Stimulated activated CD8-positive, alpha-beta memory T cell treated with anti-CD3 and anti-CD28 coated beads, Interleukin-2, amount 100 ng/mL, for 48 hours (primary cell): ENCODE measurements at places on chromosomes 1 and 21.
A peak's percentile ranks its signal among the peaks of the same experiment; 100 is the strongest.

DNA sequence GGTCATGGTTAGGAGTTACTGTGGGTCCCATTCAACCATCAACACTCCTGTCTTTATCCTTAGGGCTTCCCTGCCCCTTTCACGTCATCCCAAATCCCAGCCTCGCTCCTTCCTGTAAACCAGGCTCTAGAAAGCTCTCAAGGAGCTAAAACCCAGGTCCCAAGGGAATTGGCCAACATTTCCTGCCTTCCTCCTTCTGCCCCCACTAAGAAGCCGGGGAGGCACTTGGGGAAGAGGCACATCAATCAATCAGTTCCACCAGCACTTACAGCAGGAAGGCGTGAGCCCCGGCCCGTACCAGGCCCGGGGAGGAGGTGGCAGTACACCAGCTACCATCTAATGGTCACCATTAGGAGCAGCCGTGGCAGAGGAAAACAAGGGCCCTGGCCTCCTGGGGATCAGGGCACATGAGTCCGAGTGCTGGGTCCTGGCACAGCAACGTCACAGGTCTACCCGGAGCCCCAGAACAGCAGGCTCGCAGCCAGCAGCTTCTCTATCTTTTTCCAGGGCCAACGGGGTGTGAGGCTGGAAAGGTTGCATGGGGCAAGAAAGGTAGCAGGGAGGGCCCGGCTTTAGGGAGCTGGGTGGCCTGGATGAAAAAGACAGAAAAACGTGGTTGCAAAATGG lies 108.6 kb downstream of the CASZ1 start:
- no peak for DNase-seq

- DNase-seq = no peak
These were observed 24.2 kb upstream of the SLFNL1 start for GRCh38 chr1:41045740-41046139.

GRCh38 chr1:10621906-10622305 lies 147.2 kb downstream of the PEX14 start:
- no peak for DNase-seq

DNA sequence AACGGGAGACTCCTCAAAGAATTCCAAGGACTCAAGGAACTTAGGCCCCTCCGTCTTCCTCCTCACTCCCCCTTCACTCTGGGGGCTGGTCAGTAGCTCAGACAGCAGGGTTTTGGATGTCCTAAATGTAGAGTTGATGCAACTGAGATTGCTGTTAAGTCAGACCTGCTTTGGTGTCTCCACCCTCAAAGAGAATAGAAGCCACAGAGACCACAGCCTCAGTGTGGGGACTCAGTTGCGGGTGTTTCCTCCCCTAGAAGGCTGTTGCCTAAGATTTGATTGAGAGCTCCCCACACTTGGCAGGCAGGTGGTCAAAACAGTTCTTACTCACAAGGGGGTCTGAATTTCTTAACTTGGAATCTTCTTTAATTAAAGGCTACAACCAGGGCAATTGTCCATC lies 7.6 kb downstream of the MAN1C1 start:
- DNase-seq = no peak

DNA sequence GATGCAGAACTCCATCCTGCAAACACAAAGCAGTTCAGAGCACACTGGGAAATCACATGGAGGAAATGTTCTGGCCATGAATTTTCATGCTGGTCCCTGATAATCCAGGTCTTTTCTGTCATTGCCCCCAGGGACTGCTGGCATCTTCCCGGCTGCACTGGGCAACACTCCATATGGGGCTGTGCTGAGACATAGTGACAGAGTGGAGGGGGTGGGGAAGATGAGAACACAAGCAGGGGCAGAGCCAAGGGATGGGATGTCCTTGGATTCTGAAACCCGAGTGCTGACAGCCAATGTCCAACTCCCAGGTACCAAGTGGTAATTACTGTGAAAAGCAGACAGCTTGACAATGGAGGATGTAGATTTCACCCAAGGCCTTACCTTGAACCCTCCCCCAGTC lies 185.7 kb downstream of the HIVEP3 start:
- no peak for DNase-seq

GRCh38 chr1:108699375-108700332 lies 7.5 kb downstream of the PRPF38B start:
- DNase-seq = no peak

- DNase-seq = no peak
These were observed 97.1 kb downstream of the VAV3 start for GRCh38 chr1:107867897-107868296.

GRCh38 chr21:31910074-31910470 lies 37.3 kb downstream of the HUNK start:
- no peak for DNase-seq

DNA sequence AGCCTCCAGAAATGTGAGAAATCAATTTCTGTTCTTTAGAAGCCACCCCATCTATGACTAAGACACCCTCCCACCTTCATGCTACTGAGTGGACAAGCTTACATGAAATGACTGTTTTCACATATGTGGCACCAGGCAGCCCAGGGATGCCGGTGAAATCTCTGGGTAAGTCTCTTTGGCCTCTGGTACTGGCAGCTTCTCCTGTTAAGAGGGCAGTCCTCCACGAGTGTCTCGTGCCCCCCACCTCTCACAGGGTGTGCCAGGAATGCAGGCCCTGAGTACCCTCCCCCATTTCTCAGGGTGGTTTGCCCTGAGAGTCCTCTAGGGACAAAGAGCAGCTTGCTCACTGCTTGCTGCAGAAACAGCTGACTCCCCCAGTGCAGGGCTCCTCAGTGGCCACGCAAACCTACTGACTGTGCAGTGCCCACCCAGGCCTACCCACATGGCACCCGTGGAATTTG lies 3.2 kb upstream of the PRXL2B start:
- no peak for DNase-seq

DNA sequence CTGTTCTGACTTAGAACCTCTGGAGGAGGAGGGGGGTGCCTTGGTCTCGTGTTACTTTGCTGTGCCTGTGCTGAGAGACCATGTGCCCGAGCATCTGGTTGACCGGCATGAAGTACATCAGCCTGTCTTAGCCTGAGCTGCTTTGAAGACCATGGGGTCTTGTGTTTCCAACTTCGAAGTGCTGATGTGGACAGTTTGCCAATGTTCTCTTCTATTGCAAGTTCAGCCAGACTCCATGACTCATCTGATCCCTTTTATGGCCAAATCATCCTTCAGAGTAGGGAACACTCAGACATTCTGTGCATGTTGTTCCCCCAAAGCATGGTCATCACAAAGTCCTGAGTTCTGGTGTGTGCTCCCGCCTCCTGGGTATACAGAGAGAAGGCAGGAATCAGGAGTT lies 6.0 kb upstream of the PLA2G2C start:
- no peak for DNase-seq

DNA sequence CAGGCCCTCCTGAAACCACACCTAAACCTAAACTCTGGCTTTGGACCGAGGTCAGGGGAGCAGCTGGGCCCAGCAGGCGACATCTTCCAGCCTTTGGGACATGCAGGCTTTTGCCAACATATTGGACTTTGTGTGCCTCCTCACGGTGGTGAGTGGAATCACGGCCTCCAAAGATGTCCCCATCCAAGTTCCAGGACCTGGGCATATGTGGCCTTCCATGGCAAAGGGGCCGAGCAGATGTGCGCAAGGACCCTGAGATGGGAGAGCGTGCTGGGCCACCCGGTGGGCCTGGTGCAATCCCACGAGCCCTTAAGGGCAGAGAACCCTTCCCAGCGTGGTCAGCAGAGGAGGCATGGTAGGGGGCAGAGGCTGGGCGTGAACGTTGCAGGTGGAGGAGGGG lies 160.8 kb upstream of the C1orf174 start:
- DNase-seq = no peak

DNA sequence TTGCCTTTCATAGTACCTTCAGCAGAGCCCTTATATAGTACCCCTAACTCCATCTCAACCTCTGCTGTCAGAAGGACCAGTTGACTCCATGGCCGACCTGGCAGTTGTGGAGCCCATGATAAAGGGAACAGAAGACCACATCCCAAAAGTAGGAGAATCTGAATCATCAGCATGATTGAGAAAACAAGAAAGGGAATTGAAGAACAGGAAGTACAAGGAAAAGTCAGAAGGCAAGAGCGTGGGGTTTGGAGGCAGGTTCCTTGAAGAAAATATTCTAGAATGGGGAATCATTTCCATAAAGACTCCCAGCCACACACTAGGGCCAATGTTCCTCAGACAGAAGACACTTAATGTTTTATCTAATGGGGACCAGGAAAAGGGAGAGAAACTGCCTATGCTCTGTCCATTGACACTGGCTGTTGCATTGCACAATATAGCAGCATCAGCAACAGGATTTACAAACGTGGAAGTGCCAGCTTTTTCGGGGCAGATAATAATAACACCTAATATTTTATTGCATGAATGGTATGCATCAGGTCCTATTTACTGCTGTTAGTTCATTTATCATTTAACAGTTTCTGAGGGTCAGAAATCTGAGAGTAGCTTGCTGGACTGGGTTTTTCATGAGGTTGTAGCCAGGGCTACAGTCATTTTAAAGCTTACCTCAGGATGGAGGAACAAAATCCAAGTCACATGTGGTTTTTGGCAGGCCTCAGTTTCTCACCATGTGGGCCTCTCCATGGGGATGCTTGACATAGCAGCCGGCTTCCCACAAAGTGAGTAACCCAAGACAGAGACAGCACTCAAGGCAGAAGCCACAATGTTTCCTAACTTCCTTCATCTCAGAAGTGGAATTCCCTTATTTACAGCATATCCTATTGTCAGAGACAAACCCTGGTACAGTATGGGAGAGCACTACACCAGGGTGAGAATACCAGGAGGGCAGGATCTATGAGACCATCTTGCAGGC lies 483.4 kb downstream of the PLPP3 start:
- no peak for DNase-seq

DNA sequence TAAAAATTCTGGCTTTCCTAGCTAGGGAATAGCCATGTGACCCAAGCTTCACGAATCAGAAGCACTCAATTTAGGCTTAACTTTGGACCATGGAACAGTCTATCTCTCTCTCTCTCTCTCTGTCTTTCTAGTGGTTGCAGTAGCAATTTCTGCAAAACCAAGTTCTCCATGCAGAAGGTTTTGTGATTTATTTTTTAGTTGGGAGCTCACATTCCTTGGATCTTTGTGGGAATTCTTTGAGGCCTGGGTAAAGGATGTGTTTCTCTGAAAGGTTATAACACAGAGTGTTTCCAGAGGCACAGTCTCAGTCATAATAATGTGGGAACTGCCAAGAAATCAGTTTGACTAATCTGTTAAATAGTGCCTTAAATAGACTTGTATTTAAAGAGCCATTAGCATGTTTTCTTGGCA lies 112.3 kb upstream of the COL11A1 start:
- DNase-seq = no peak

- no peak for DNase-seq
These were observed 32.3 kb upstream of the LBR start for GRCh38 chr1:225460021-225460736.

GRCh38 chr1:173191011-173191705 lies 16.0 kb downstream of the TNFSF4 start:
- DNase-seq = no peak

DNA sequence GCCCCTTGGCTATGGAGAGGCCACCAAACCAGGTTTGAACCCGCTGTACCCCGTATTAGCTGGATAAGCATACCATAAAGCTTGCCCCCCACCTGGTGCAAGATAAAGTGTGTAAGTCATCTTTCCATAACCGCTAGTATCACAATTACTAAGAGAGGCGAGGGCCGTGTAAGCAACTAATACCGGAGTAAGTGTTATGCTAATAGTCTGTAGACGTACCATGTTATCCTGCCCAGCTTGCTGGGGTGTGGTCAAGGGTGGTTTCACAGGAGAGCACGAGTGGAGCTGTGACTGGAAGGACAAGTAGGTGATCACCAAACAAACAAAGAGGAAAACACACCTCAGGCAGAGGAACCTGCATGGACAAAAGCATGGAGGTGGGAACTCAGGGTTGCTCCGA lies 3.6 kb upstream of the TNFRSF1B start:
- DNase-seq = no peak

DNA sequence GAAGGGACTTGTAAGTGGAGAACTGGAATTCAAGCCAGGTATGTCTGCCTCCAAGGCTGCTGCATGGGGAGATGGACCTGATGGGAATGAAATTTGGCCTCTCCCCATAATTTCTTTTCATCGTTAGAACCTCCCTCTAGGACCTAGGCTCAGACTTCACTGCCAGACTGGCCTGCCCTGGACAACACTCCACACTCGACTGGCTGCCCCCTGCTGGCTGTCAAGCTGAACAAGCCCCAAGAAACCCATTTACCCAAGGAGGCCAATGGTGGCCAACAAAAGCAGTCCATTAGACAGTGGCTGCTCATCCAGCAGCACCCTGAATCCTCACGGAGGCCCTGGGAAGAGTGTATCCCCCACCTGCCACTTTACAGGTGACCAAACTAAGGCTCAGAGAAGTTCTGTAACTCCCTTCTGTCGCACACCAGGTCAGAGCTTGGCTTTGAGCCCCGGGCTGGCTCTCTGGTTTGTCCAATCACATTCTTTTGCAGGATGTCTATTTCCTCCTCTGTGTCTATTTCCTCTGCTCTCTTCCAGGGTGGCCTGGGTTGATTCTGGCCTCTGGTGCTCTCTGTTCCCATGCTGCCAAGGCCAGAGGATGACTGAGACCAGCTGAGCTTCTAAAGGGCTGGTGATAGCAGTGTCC lies 3.8 kb downstream of the RNF186 start:
- peak; percentile 15 for DNase-seq

GRCh38 chr1:12124693-12125421 lies 41.9 kb upstream of the TNFRSF1B start:
- DNase-seq = peak; percentile 62

GRCh38 chr1:64320470-64320869 lies 117.0 kb downstream of the UBE2U start:
- DNase-seq = no peak

DNA sequence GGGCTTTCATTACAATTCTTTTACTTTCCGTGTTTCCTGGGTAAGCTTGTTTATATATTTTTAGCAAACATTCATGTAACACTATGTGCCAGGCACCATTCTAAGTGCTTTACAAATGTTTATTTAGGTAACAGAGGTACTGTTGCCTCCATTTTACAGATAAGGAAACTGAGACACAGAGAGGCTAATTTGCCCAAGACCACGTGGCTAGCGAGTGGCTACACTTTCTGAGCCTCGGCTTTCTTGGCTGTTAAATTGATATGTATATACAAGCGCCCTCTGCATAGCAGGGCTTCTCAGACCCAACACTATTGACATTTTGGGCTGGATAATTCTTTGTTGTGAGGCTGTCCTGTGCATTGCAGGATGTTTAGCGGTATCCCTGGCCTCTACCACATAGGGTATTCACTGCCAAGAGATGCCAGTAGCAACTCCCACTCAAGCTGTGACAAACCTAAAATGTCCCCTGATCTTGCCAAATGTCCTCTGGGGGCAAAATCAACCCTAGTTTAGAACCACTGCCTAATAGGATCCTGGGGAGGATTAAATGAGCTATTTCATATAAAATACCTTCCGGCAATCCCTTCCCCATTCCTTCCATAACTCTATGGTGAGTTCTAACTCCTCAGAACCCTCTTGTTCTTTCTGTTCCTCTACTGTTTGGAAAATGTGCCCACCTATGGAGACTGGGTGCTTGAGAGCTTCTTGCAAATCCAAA lies 17.2 kb upstream of the ID3 start:
- no peak for DNase-seq

- DNase-seq = no peak
These were observed 111.9 kb downstream of the ADSS2 start for GRCh38 chr1:244339776-244340175.
